ENCODE measurements at places on chromosomes 16 and 17. TPM values are rescaled to one million over a fixed set of nuclear protein-coding genes. Genes with fewer than 3 reads are reported as not detected.
A peak's percentile ranks its signal among the peaks of the same experiment; 100 is the strongest.

- no peak for DNase-seq
These were observed 5.7 kb upstream of the CETP start for GRCh38 chr16:56956076-56956475.

DNA sequence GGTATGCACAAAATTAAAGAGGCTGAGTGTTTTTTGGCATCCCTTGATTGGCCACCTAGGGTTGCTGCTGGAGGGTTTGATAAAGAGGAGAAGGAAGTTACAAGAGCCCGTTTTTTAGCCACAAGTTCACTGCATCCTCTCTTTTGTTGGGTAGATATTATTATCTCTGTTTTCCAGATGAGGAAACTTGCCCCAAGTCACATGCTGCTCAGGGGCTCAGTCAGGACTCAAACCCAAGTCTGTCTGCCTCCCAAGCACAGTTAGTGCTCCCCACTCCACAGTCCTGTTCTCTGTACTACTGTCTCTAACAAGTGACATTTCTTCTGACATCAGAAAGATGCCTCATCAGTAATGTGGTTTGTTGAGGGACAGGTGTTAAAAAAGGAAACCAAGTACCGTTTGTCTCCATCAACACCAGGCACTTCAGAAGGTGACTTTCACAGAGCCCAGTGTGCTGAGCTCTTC is 1.4 kb downstream of the NT5M start:
- DNase-seq = no peak

DNA sequence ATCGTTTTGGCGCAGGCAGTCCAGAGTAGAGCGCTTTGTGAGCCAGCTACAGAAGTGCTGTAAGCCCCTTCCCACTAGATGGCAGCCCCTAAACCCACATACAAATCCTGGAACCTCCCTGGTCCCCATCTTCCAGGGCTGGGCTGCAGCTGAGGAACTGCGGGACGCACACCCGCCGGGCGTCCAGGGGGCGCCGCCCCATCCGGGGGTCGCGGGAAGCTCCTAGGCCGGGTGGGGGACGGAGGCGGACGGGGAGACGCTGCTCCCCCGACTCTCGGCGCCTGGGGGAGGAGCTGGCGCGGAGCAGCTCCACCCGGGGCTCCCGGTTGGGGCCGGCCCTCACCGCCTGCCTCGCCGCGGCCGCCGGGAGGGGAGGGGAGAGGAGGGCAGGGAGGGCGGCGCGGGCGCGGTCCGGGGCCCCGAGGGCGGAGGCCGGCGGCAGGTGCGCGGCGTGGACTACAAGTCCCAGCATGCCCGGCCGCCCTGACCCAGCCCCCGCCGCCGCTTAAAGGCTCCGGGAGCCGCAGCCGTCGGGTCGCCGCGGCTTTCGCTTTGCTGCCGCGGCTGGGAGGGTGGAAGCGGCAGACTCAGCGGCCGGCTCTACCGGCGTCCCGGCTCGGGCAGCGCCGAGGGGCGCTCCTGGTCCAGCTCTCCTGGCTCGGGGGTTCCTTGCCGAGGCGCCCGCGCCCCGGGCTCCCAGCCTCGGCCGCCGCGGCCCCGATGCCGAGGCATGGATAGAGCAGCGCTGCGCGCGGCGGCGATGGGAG is at the start of gene KSR1:
Gene KSR1 (plus strand): TSS at position 535 of the 767 bp plus-strand sequence. CDS start 196 bp downstream, at position 731.
- DNase-seq = peak; percentile 47

DNA sequence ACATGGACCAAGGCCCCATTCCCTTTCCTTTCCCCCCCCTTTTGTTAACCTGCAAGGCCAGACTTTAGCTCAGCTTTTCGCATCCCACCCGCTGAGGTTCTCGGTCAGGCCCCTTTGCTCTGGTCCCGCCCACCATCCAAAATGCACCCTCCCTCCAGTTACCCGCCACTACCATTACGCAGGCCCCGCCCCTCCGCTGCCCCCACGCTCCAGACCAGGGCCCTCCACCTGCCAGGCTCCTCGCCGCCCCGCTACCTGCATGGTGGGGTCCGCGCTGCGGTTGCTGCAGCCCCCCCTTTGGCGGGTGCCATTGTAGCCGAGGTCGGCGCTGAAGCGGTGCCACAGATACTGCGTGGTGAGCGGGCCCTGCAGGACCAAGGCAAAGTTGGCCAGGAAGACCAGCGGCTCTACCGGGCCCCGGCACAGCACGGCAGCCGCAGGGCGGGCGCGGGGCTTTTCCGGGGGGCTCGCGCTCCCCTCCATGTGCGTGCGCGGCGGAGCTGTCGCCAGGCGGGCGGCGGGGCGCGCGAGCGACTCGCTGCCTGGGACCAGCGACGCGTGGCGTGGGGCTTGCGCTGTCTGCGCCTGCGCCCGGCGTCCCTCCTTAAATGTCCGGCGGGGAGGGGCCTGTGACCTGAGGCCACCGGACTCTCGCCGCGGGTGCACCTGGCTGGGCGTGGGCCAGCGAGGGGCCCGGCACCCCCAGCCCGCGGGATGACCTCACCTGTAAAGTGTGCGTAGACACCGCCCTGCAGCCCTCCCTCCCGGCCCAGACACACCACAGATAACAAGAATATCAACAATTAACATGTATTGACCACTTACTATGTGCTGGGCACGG is at the start of gene SLC46A1:
Gene SLC46A1 (minus strand): TSS at position 581 of the 841 bp plus-strand sequence. CDS start 98 bp downstream, at position 483.
- peak; percentile 23 for DNase-seq

DNA sequence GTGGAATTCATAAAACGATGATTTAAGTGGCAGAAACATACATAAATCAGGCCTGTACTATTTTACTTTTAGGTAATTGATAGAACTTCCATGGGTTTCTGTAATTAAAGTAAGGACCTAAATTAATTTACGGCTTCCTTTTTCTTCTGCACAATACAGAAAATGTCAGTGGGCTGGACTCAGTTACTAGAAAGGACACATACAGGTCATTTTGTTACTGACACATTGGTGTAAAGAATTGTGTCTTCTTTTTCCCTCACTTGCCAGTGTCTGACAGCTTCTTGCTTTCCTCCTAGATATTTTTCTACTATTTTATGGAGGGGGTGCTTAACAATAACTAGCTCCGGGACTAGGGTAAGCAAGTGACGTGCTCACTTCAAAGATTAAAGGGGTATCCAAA is 304.8 kb downstream of the RBFOX1 start:
- DNase-seq = no peak

DNA sequence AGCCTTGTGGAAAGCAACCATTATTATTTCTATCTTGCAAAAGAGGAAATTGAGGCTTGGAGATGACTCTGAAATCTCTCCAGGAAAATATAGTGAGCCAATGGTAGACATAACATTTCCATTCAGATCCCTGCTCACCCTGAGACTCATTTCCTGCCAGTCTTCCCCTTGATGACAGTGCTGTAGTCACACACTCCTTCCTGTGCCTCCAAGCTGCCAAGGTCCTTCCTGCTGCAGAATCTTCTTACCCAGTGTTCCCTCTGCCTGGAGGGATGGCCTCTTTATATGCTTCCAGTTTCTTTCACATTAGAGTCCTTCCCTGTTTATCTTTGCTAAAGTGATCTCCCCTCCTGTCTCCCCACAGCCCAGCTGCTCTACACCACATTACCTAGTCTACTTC is 648.1 kb downstream of the TOX3 start:
- DNase-seq = no peak

DNA sequence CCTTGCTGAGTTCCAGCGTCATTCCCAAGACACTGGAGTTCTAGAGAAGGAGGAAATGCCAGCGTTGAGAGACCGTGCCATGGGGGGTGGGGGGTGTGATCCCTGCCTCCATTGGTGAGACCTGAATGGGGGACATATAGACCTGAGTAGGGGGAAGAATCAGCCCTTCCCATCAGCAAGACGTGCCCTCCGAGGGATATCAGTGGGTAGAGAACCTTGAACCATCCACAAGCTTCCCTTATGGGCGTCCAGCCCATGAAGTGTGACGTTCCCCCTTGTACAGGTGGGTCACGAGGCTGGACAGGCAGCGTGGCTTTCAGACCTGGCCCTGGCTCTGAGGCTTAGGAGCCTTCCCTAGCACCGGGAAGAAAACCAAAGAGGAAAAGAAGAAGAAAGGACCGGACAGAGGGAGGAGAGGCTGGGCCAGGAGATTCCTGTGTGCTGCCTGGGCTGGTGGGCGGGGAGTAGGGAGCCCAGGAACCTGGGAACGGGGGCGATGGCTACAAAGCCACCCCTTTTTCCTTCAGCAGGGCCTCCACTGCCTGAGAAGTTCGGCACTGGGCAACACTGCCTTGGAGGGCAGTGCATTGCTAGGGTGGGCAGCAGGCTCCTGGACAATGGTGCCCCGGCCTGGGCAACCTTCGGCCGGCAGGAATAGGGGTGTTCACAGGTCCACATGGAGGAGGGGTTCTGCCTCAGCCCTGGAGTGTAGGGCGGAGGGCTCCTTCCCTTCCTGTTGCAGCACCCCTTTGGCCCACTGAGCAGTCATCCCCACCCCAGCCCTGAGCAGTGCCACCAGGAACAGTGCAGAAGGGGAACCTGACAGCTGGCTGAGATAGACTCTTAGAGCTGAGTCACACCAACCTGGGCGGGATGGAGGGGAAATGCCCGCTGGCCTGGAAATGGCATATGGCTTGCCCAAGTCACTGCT is 7.2 kb downstream of the RAB11FIP4 start:
- DNase-seq = no peak

GRCh38 chr17:31299624-31300023 is 2.6 kb upstream of the OMG start:
- no peak for DNase-seq

- DNase-seq = peak; percentile 78
These were observed at the start of gene SLC43A2 for GRCh38 chr17:1627982-1628855. TSS of gene SLC43A2 (minus strand) at chr17:1628834. CDS start at chr17:1627874, 960 bp downstream.

- peak; percentile 42 for DNase-seq
These were observed at the start of gene BRD7 for GRCh38 chr16:50368410-50369132. TSS of gene BRD7 (minus strand) at chr16:50368988. CDS start at chr16:50368774, 214 bp downstream.

DNA sequence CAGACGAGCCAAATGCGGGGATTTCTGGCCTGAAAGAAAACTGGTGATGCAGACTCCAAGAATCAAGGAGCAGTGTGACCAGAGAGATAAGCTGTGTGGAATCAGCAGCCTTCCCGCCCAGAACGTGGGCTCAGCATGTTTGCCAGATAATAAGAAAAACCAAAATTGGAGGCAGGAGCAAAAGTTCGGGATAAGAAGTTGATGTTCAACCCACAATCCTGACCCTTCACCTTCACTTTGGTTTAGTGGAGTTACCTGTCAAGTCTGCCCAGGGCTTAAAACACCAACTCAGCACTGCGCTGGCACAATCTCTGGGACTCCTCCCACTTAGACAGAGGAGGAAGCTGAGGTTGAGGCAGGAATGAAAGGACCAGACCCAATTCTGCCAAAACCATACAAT is 3.1 kb downstream of the SLC43A2 start:
- no peak for DNase-seq

GRCh38 chr17:80297996-80298560 is 37.4 kb downstream of the RNF213 start:
- DNase-seq = no peak

DNA sequence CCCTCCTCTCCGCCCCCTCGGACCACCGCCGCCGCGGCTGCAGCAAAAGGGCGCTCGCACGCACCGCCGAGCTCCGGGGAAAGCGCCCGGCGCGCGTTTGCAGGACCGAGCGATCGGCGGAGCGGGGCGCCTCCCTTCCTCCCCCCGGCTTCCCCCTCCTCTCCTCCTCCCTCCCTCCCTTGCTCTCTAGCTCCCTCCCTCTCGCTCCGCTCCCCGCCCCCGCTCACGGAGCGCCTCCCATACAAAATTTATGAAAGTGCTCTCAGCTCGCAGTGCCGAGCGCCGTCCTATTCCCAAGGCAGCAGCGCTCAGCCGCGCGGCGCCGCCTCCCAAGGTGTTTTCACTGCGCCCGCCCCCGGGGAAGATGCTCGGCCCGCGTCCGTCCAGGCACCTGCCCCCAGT is at the start of gene RTN4RL1:
Gene RTN4RL1 (minus strand): TSS at position 115 of the 402 bp plus-strand sequence. CDS start 469 bp downstream, outside the sequence.
- peak; percentile 85 for DNase-seq

DNA sequence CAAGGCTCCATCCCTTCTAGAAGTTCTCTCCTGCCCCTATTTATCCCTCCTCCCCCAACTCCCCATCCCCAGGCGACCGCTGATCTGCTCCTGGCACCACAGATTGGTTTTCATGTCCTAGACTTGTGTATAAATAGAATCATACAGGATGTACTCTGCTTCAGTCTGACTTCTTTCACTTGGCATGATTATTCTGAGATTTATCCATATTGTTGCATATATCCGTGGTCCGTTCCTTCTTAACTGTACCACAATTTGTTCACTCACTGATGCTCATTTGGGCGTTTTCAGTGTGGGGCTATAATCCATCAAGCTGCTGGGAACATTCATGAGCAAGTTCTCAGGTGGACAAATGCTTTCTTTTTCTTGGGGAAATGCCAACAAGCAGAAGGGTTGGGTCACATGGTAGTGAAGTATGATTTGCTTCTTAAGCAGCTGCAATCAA is 23.9 kb downstream of the PITPNM3 start:
- no peak for DNase-seq

GRCh38 chr17:43759836-43760235 is 1.2 kb upstream of the SOST start:
- DNase-seq = peak; percentile 79

DNA sequence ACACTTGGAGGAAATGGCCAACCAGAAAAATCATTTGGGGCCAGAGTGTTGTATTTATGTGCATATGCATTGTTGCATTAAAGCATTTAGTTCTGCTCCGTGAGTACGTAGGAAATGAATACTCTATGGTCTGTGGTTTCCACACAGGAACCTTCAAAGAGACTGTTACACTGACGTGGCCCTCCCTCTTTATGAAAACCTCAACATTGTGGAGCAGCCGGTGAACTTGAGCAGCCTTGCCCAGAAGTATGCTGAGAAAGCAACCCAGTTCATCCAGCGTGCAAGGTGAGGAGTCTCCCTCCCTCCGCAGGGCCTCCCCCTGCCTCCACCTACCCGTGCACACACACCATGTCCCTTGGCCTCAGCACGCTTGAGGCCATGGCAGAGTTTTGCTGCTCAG is 65.2 kb downstream of the ARSG start:
- DNase-seq = no peak

DNA sequence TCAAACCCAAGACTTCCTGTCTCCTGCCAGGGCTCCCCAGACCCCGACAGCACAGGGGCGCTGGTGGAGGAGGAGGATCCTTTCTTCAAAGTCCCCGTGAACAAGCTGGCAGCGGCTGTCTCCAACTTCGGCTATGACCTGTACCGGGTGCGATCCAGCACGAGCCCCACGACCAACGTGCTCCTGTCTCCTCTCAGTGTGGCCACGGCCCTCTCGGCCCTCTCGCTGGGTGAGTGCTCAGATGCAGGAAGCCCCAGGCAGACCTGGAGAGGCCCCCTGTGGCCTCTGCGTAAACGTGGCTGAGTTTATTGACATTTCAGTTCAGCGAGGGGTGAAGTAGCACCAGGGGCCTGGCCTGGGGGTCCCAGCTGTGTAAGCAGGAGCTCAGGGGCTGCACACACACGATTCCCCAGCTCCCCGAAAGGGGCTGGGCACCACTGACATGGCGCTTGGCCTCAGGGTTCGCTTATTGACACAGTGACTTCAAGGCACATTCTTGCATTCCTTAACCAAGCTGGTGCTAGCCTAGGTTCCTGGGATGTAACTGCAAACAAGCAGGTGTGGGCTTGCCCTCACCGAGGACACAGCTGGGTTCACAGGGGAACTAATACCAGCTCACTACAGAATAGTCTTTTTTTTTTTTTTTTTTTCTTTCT is 8.1 kb downstream of the SERPINF1 start:
- DNase-seq = peak; percentile 94

JUP gene
- polyA plus RNA-seq = 223 TPM

GPRC5C gene
- polyA plus RNA-seq = 9.2 TPM

ACBD4 gene
- 3.1 TPM for polyA plus RNA-seq

PDIA2 gene
- not detected for polyA plus RNA-seq

RPH3AL gene
- 1.7 TPM for polyA plus RNA-seq

PPM1E gene
- 0.01 TPM for polyA plus RNA-seq

FZD2 gene
- 4.5 TPM for polyA plus RNA-seq

SDK2 gene
- polyA plus RNA-seq = 6.3 TPM

MARVELD3 gene
- polyA plus RNA-seq = 6.2 TPM

TBC1D3I gene
- polyA plus RNA-seq = 0.73 TPM

RAD51C gene
- 40.9 TPM for polyA plus RNA-seq

ELMO3 gene
- polyA plus RNA-seq = 37.4 TPM

Data from mammary epithelial cell (primary cell).